Activated naive CD4-positive, alpha-beta T cell (primary cell): ENCODE measurements at places on chromosomes 3 and 15.

GRCh38 chr3:29181149-29181780 is 99.6 kb upstream of the RBMS3 start:
- no peak for DNase-seq

- no peak for DNase-seq
Observed at GRCh38 chr3:40975711-40976121, 223.6 kb upstream of the CTNNB1 start.

DNA sequence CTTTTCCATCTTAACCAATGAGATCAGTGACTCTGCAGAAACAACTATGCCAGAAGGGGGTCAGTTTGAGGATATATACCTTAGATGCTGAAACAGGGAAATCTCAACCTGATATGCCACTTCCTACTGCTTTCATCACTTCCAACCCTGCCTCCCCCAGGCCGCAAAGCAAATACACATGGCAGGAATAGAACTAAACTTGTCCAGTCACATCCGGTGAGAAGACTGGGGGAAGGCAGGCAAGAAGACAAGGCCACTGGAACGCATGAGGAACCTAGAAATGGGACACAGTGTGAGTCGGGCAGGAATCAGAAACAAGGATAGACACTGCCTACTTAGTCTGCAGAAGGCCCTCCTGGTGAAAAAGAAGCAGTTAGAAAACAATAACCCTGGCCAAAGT is 90.6 kb downstream of the MYO5A start:
- no peak for DNase-seq

DNA sequence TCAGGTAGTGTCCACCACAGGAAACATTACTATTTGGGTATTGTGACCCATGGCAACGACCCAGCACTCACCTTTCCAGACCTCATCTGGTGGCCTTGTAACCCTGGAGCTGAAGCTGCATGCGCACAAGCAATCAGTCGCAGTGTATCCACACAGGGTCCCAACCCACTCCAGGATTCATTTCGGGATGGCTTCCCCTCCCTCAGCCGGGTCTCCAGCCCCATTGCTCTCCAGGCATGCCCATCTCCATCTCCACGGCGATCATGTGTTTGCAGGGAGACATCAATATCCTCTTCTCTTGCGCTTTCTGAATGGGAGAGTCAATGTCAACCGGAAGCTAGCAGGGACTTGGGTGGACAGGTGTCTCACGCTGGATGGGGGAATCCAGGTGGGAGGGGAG is 35.2 kb downstream of the GOLGA6L2 start:
- DNase-seq = no peak

- DNase-seq = no peak
Observed at GRCh38 chr15:25852661-25853524, 10.2 kb downstream of the ATP10A start.

GRCh38 chr3:173622166-173622565 is 224.6 kb downstream of the NLGN1 start:
- no peak for DNase-seq
